ENCODE measurements at places on chromosomes 6 and 20. TPM values are rescaled to one million over a fixed set of nuclear protein-coding genes. Genes with fewer than 3 reads are reported as not detected.
A peak's percentile ranks its signal among the peaks of the same experiment; 100 is the strongest.

- DNase-seq, result no peak
Observed at GRCh38 chr20:4282550-4282949, 267.2 kb upstream of the RNF24 start.

GRCh38 chr20:51385646-51386530, 156.6 kb downstream of the NFATC2 start:
- peak; percentile 20 for DNase-seq

SGK2 gene
- 1.9 TPM for total RNA-seq

- no peak for DNase-seq
Observed at GRCh38 chr20:24649787-24650490, 180.5 kb downstream of the SYNDIG1 start.

DNA sequence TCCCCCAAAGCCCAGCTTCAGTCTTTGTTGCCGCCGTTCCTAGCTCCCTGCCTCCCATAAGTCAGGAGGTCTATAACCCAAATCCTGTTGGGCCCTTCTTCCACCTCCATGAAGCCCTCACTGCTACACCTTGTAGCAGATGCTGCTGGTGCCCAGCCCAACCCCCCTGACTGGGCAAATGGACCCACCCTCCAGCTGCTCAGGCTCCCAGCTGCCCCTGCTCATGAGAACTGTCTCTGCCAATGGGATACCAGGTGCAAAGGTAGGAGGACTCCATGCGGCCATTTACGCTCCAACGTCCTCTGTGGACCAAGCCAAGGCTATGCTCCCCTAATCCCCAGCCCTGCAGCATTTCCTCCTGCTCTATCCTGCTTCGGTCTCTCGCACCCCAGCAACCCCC, 71.8 kb downstream of the JPH2 start:
- no peak for DNase-seq

DNA sequence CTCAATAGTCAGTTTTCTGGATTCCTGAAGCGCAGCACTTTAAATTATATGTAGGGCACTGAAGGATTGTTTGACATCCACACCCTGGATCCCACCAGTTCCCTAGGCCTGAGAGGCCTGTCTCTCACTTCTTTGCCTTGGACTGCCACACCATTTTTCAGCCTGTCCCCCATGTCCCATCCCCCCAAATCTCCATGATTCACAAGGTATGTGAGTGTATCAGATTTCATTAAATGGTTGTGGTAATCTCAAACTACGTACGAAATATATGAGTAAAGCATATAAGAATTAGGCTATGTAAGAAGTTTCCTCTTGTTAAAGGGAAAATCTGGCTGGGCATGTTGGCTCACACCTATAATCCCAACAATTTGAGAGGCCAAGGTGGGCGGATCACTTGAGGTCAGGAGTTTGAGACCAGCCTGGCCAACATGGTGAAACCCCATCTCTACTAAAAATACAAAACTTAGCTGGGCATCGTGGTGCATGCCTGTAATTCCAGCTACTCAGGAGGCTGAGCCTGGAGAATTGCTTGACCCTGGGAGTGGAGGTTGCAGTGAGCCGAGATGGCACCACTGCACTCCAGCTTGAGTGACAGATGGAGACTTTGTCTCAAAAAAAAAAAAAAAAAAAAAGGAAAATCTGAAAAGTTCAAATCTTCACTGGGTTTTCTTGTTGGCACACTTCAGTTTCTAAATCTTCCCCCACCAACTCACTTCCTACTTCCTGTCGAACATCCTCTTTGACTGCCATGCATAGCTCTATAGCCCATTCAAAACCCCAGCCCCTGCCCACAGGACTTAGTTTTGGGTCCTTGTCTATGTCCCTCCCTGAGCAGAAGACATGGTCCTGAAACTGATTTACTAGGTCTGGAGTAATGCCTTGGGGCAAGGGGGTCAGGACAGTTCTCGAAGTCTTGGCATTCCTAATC, 97.3 kb upstream of the SHLD1 start:
- DNase-seq, result no peak

GRCh38 chr6:121837545-121838229, 402.2 kb downstream of the GJA1 start:
- DNase-seq, result no peak

TCP11 gene
- not detected for total RNA-seq

TFAP2C gene
- not detected for total RNA-seq

GPX5 gene
- not detected for total RNA-seq

MUCL3 gene
- total RNA-seq, result not detected

DNA sequence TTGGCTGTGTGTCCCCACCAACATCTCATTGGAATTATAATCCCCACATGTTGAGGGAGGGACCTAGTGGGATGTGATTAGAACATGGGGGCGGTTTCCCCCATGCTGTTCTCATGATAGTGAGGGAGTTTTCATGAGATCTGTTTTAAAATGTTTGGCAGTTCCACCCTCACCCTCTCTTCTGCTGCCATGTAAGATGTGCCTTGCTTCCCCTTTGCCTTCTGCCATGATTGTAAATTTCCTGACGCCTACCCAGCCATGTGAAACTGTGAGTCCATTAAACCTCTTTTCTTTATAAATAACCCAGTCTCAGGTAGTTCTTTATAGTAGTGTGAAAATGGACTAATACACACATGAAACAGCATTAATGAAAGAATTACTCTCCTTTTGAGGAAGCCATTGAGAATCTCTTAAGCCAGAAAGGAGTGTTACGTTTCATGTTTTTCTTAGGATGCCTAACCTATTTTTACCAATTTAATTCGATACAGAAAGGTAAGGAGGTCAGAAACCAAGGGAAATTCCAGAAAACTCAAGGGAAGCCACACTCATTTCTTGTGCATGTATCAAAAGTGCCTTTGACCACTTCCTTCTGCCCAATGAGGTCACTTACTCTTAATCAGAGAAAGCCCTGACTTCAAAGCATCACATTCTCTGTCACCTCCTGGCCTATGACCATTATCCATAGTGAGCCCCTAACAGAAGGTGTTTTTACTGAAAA, 24.7 kb upstream of the HINT3 start:
- no peak for DNase-seq

- no peak for DNase-seq
Observed at GRCh38 chr6:19087897-19088296, 700.7 kb downstream of the RNF144B start.

DNA sequence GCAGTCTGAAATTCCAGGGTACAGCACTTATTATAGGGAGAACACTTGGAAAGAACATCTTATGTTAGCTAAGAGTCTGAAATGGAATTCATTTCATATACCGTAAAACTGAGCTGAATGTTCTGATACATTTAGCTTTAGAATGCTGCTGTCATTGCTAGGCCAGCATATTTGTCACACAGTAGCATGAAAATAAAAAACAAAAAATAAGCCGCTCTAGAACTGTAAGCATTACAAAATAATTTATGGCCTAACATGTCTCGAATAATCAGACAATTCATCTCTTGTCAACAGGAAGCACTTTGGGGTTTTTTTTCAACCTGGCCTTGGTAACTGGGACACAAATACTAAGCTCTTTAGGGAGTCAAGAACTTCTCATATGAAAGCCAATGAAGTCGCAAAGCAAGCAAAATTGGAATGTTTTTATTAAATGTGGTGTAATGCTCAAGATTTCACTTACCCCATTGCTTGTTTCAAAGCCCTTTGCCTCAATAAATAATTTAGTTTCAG, 115.7 kb downstream of the PHACTR1 start:
- no peak for DNase-seq

- DNase-seq, result no peak
Observed at GRCh38 chr6:25874822-25875562, 949 bp upstream of the SLC17A3 start.

KIFC1 gene
- total RNA-seq, result 1.1 TPM

- DNase-seq, result no peak
Observed at GRCh38 chr6:42970871-42971612, 7.9 kb downstream of the PEX6 start.

GRCh38 chr6:166516251-166516884, 70.1 kb downstream of the RAMACL start:
- no peak for DNase-seq

GRCh38 chr20:41694796-41695195, 76.6 kb upstream of the CHD6 start:
- DNase-seq, result no peak

DNA sequence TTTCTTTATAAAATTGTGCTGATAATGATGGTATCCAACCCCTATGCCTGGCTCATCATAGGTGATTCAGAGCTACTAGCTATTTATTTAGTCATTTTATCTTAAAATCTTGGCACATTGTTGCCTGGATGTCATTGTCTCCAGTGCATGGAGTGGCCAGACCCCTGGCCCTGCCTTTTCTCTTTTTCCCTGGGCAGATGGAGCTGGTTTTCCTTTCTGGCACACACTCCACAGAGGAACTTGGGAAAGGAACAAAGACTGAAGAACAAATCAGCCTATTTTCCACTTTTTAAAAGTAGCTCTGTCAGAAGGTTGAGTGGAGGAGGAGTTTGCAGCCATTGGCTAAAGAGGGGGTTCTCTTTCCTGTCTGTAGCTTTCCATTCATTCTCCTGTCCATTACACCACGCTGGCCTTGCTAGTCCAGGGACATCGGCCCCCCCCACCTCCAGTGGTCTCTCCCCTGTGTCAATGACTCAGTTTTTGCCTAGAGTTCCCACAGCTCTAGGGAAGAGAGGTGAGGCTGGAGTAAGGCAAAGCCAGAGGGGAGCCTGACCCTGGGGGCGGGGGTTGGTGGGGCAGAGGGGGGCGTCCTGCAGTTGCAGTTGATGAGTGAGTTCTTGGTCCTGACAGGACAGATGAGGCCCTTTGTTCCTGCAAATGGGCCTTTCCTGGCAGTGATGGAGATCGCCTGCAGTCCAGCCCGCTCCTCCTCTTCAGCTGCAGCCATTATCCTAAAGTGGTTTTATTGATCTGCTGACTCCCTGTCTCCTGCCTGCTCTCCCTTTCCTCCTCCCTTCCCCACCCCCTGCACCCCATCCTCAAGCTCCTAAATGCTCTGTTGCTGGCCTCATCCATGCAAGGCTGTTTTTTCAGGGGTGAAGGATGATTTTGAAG, 774.5 kb downstream of the DHX35 start:
- DNase-seq, result no peak

DNA sequence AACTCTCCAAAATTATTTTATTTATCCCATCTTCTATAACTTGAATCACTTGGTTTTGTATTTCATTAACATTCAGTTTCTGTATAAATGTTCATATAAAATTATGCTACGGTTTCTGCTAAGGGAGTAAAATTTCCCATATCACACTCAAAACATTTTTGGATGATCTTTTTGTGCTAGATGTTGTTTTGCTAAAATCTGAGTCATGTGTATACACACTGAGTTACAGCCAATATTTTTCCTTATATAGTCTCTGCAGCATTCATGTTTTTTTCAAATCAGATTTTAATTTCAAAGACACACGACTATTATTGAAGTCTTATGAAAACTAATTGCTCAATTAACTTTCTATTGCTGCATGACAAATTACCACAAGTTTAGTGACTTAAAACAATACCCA, 54.3 kb upstream of the SLC2A12 start:
- DNase-seq, result no peak

DNA sequence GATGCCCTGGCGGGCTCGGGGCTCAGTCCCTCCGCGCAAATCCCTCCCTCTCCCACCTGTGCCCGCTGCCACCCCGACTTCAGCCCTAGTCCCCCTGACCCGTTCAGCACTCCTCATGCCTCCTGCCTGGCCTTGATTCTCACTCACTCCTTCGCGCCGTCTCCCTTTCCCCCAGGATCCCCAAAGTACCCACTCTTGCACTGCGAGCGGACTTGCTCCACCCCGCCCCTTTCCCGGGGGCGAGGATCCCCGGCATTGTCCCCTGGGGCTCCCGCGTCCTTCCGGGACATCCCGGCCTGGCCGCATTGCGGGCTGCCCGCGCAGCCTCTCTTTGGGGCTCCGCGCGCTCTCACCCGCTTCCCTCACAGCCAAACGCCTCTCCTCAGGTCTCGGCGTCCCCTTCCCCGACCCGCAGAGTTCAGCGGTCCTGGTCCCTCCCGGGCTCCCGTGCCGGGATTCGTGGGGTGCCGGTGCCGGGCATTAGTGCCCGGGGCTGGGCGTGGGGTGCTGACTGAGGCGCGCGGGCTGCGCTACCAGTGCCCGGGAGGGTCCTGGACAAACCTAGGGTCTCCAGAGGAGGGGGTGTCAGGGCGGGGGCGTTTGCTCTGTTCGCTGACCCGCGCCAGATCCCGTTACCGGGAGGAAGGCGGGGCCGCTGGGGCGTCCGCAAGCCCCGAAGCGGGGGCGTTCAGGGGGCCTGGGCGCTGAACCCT, 45.5 kb upstream of the SUPT3H start:
- DNase-seq, result peak; percentile 19

- DNase-seq, result no peak
Observed at GRCh38 chr20:15252304-15252703, 914.9 kb upstream of the FLRT3 start.

Data from naive thymus-derived CD4-positive, alpha-beta T cell (primary cell).